ENCODE measurements at places on chromosomes 2 and 18. TPM values are rescaled to one million over a fixed set of nuclear protein-coding genes. Genes with fewer than 3 reads are reported as not detected.

- no peak for DNase-seq
These were observed 36.7 kb downstream of the FAM117B start for GRCh38 chr2:202671317-202672035.

GRCh38 chr18:40782453-40783130 is 1172.4 kb upstream of the PIK3C3 start:
- DNase-seq = no peak

GRCh38 chr18:23380001-23380550 is 73.0 kb upstream of the RIOK3 start:
- DNase-seq = no peak

DNA sequence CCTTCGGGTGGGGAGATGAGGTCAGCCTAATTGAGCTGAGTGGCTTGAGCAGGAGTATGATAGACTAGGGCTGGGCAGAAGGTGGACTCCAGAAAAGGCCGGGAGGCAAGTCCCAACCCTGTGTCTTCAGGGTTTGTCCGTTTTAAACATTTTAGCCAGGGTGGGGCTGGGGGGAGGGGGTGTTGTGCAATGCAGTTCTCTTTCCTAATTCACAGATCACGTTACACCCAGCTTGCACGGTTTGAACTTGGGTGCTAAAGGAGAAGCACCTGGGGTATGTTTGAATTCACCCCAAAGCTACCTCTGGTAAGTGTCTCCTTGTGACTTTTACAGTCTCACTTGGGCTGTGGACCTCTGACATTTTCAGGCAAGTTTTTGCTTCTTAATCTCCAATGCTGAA is 233.3 kb downstream of the AGAP1 start:
- no peak for DNase-seq

DNA sequence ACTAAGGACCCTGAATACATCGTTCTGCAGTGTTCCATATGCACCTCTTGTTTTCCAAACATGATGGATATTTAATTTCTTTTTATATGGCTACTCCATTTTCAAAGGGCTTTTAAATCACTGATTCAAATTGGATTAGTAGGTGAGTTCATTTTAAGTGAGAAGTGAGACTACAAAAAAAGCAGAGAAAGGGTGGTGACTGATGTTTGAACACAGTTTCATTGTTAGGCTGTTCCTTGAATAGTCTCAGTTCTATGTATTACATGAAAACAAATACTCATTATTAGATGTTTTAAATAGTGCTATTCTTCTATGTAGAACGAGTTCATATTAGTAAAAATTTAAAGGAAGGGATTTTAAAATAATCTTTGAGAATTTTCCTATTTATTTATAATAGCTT is 72.7 kb upstream of the STON1 start:
- DNase-seq = no peak

DNA sequence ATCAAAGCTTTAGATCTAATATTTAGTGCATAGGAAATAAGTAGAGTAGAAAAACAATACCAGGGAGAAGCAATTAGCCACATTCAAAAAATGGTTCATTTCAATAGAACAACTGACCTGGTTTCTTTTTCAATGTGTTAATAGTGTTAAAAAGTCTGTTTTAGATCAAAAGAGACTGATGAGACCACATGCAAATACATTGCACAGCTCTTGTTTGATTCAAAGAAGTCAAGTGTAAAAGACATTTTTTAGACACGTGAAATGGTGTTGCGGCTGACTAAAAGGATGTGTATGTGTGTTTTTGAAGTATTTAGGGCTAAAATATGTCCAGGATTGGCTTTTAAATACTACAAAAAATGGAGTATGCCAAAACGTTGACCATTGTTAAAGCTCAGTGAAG is 1.2 kb upstream of the AOX1 start:
- no peak for DNase-seq

- no peak for DNase-seq
These were observed 17.2 kb downstream of the CNDP2 start for GRCh38 chr18:74513149-74513882.

DNA sequence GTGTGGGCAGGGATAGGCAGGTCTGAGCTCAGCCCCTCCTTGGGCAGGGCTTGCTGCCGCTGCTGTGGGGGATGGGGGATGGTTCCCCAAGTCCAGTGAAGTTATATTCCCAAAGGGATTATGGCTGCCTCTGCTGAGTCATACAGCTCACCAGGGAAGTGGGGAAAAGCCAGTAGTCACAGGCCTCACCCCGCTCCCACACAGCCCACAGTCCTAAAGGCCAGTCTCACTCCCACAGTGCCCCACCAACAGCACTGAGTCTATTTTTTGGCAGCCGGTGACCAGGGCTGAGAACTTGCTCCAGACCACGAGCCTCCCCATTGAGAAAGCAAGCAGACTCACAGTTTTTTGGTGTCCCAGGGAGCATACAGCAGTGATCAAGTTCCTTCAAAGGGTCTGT is 173.3 kb downstream of the OSR1 start:
- DNase-seq = no peak

DNA sequence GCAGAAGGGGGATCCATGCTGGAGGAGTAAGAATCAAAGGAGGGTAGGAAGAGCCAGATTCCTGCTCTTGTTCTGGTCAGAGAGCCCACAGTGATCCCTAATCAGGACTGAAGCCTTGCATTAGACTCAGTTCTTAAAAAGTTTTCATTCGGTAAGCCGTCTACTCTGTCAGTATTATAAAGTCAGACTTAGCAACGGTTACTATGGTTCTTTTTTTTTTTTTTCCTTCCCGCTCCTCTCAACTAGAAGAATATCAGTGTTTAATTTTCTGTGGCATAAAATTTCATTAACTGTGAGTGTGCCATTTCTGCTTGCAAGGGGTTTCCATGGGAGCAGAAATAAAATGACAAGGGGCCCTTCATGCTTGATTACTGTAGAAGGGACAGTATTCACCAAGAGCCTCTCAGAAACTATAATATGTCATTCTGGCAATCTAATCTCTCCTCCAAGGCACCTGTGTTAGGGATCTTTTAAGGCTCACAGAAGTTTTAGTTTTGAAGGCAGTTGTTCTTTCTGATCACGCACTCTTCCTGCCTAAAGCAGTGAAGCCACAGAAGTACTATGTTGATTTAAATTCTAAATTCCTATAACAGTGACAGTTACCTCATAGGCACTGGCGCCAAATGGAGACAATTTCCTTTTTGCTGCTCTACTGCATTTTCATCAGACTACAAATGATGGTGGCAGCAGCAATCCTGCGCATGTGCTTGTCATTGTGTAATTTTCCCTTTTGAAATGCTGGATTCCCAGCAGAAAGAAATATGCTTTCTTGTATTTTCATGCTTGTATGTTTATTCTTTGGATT is 57.0 kb downstream of the OSBPL6 start:
- no peak for DNase-seq

DNA sequence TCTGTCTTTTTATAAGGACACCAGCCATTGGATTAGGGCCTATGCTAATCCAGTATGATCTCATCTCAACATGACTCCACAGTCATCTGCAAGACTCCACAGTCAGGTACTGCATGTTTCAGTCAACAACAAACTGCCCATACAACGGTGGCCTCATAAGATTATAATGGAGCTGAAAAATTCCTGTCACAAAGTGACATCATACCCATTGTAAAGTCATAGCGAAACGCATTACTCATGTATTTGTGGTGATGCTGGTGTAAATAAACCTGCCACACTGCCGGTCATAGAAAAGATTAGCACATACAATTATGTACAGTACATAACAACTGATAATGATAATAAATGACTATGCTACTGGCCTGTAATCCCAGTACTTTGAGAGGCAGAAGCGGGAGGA is 102.2 kb downstream of the TEX51 start:
- no peak for DNase-seq

DNA sequence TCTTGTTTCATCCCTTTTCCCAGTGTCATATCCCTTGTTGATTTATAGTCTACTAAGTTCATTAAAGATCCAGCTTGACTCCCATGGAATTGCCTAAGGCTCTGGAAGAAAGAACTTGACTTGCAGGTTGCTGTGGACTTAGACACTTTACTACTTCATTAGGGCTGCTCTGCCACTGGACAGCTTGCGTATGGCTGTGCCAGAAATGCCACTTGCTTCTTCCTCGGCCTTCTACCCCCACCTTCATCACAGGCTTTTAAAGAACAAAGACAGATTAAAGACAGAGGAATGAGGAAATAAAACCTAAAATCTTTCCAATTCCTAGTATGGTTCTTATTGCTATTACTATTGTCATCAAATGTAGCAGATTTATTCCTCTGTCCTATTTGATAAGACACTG is 591.7 kb downstream of the BCL11A start:
- DNase-seq = no peak

DNA sequence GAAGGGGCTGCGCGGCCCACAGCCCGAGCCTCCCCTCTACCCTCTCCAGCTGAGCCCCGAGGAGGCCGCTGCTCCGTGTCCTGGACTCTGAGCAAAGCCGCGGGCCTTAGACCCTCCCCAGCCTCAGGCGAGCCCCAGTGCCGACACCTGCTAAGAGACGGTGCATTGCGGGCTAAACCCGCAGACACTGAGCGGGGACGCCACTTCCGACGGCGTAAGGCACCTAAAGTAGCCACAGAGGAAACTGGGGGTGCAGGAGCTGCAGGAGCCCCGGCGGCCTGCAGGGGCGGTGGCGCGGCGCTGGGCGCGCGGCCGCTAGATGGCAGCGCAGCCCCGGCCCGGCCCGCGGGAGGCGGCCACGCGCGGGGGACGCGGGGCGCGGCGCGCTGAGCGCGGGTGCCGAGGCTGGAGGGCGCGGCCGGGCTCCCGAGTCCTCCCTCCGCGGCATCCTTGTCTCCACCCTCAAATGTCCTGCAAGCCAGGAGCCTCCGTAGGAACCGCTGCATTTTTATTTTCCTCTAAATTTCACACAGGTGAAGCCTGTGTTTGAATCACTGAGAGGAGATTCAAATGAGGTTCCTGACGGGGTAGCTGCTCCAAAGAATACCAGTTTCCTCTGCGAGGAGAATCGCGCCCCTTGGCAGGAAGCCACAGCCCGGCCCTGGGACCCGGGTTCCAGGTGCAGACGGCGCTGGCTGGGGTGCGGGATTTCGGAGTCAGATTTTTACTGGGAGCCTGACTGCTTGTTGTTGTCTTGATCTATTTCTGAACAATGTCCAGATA is 650.5 kb downstream of the GALR1 start:
- no peak for DNase-seq

DNA sequence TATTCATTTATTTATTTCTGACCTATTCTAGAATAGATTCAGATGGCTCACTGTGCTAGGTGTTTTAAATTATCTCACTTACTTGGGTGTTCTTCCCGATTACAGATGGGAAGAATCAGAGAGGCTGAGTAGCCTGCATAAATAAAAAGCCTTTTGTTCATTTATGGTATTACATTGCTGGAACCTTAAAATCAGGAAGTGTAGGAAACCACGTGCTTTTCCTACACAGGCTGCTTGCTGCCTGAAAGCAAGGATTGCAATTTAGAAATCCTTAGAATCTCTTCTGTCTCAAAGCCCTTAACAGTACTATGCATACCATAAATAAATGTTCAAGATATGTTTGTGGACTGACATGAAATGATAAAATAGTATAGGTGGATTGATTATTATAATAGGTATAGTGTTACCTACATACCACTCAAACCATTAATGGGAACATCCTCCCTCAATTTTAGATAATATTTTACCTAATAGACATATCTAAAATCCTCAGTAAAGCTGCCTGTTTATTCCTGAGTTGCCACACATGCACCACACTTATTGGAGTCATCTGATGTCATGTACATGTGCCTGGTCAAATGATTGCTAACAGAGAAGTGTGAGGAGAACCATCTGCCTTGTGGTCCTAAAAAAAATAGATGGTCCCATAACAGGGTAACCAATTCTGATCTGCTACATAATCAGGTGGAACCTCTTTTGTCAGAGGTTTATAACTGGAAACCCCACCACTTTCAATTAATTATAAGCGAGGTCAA is 73.5 kb upstream of the C2orf15 start:
- DNase-seq = no peak

DNA sequence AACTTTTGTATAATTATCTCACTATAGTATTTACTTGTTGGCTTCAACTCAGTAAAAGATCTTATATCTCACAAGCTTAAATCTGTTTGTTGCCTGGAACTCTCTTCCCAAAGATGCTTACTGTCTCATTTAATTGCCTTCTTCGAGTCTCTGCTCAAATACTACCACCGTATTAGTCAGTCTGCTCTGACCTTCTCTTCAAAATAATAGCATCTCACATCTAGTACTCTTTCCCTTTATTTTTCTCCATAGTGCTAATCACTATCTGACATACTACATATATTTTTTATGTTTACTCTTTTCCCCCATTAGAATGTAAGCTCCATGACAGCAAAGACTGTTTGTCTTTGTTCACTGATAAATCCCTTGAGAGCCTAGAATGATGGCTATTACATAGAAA is 10.6 kb upstream of the MPP4 start:
- no peak for DNase-seq

- DNase-seq = no peak
These were observed 217.3 kb upstream of the HS6ST1 start for GRCh38 chr2:128535953-128536352.

GRCh38 chr18:28114472-28114871 is 62.5 kb downstream of the CDH2 start:
- no peak for DNase-seq

GRCh38 chr2:137117385-137117784 is 352.0 kb downstream of the THSD7B start:
- DNase-seq = no peak

DNA sequence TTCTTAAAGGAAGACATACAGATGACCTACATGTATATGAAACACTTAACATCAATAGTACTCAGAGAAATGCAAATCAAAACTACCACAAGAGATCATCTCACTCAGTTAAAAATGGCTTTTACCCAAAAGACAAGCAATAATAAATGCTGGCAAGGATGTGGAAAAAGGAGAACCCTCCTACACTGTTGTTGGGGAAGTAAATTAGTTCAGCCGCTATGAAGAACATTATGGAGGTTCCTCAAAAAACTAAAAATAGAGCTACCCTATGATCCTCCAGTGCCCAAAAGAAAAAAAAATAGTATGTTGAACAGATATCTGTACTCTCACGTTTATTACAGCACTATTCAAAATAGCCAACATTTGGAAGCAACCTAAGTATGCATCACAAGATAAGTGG is 1579.4 kb upstream of the TMEFF2 start:
- no peak for DNase-seq

DNA sequence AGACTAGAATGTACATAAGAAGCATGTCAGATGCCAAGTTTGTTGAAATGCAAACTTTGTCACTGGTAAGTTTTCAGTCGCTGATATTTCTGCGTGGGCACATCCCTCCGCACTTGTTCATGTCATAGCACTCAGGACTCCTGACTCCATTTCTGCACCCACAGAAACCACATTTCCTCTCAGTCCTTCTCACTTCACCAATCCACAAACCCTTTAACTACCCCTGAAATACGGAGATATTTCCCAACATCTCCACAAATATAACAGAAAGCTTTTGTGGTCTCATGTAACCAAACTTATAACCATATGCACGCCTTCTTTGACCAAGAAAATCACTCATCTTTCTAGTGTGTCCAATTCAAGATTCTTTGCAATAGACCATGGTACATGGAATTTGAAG is 276.9 kb upstream of the ERBB4 start:
- no peak for DNase-seq

The GPATCH11 gene
- total RNA-seq = 8.9 TPM

The FOXD4L1 gene
- not detected for total RNA-seq

The BOLA3 gene
- 13.0 TPM for total RNA-seq

The IL36B gene
- not detected for total RNA-seq

The CPO gene
- total RNA-seq = 0.89 TPM

The LYPD6B gene
- not detected for total RNA-seq

The IL36A gene
- total RNA-seq = not detected

The MAPRE3 gene
- total RNA-seq = 26.7 TPM

The WDSUB1 gene
- 12.1 TPM for total RNA-seq

Measured in sciatic nerve (tissue), 2 donors.